ENCODE measurements at places on chromosomes 5 and 9. TPM values are rescaled to one million over a fixed set of nuclear protein-coding genes. Genes with fewer than 3 reads are reported as not detected.

The TLX3 gene
- total RNA-seq = not detected

The TRAF1 gene
- total RNA-seq = 91.6 TPM

The CTNND2 gene
- total RNA-seq = not detected

The DDX4 gene
- total RNA-seq = 1.1 TPM

The SH3RF2 gene
- total RNA-seq = 0.53 TPM

The DRD1 gene
- not detected for total RNA-seq

The FAM240B gene
- not detected for total RNA-seq

The C9orf50 gene
- total RNA-seq = 0.31 TPM

The PLEKHG4B gene
- total RNA-seq = not detected

The SMIM33 gene
- total RNA-seq = 0.22 TPM

The CYLC2 gene
- total RNA-seq = not detected

The LCN1 gene
- total RNA-seq = not detected

The EXOSC3 gene
- 60.2 TPM for total RNA-seq

The TTC16 gene
- 0.55 TPM for total RNA-seq

The SLC34A3 gene
- total RNA-seq = 0.12 TPM

The SLC6A3 gene
- total RNA-seq = not detected

The NR2F1-AS1 gene
- total RNA-seq = 0.41 TPM

The ADAM19 gene
- total RNA-seq = 127 TPM

The SLC6A18 gene
- not detected for total RNA-seq

The VCAN gene
- 0.51 TPM for total RNA-seq

The TAF1L gene
- total RNA-seq = 0.05 TPM

The CMYA5 gene
- 0.32 TPM for total RNA-seq

The IL9 gene
- 2.6 TPM for total RNA-seq

The LTC4S gene
- 1.5 TPM for total RNA-seq

The RMI1 gene
- total RNA-seq = 23.5 TPM

The ADAMTS16 gene
- total RNA-seq = not detected

The PKD2L2 gene
- not detected for total RNA-seq
